ENCODE measurements at places on chromosomes 16 and 17.

GRCh38 chr16:19523184-19523558 is 571 bp upstream of the CCP110 start:
- no peak for DNase-seq

DNA sequence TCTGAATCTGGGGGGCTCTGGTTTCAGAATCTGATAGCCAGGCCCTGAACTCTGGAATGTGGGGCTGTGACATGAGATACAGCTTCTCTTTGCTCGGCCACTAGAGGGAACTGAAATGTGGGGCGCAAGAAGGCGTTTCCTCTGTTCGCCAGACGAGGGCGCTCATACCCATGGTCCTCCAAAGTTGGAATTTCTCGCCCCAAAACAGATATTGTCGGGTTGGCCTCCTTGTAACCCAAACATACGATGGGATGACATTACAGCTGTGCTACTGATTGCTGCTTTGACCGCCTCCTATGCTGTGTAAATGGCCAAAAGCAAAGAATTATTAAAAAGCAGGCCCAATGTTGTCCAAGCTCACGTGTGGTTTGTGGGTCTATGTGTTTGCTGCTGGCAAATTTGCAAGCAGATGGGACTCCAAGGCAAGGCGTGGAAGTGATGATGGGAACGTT is 13.1 kb upstream of the MSI2 start:
- peak; percentile 62 for DNase-seq

DNA sequence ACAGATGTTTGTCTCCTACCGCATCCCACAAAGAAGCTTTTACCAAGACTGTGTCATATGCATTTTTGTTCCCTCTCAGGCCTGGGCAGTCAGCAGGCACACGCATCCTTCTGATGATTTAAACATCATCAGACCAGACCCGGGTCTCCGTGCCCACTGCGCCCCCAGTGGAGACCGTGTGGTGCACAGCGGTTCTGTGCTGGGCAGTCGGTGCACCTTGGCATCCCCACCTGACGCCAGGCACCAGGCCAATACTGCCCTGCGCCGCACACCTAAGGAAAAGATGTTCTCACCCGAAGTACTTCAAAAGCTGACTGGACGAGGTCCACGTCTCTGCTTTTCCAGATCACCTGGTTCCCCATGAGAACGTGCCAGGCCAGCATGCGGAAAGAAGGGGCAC is 10.6 kb upstream of the PLD6 start:
- DNase-seq: no peak

- DNase-seq: no peak
Observed at GRCh38 chr16:22272870-22273650, 24.1 kb upstream of the POLR3E start.

DNA sequence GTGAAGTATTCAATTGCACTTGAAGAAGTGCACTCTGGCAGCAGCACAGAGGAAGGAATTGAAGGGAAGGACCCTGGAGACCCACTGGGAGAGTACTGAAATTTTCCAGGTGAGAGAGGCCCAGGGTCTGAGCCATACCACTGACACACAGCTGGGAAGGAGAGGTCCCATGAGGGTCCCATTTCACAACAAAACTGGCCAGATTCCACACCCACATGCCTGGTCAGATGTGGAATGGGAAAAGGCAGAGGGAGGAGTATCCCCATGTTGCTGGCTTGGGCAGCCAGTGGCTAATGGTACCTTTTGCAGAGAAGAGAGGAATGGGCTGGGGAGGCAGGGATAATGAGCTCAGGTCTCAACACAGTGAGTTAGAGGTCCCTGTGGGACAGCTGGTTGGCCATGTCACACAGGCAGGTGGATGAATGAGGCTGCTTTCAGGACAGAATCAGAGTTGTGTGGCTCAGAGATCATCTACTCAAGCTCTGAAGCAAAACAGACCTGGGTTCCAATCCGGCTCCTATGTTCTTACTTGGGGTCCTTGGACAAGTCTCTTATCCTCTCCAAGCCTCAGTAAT is 26.2 kb upstream of the NGFR start:
- DNase-seq: no peak

- DNase-seq: no peak
Observed at GRCh38 chr16:85042606-85043005, 15.0 kb downstream of the KIAA0513 start.

GRCh38 chr17:69878661-69879060 is 196.4 kb upstream of the KCNJ16 start:
- DNase-seq: no peak

DNA sequence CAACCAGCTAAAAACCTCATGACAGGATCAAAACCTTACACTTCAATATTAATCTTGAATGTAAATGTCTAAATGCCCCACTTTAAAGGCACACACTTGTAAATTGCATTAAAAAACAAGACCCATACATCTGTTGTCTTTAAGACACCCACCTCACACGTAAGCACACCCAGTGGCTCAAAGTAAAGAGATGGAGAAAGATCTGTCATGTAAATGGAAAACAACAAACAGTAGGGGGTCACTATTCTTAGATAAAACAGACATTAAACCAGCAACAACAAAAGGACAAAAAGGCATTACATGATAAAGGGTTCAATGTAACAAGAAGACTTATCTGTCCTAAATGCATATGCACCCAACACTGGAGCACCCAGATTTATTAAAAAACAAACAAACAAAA is 35.6 kb downstream of the SDR42E1 start:
- no peak for DNase-seq

DNA sequence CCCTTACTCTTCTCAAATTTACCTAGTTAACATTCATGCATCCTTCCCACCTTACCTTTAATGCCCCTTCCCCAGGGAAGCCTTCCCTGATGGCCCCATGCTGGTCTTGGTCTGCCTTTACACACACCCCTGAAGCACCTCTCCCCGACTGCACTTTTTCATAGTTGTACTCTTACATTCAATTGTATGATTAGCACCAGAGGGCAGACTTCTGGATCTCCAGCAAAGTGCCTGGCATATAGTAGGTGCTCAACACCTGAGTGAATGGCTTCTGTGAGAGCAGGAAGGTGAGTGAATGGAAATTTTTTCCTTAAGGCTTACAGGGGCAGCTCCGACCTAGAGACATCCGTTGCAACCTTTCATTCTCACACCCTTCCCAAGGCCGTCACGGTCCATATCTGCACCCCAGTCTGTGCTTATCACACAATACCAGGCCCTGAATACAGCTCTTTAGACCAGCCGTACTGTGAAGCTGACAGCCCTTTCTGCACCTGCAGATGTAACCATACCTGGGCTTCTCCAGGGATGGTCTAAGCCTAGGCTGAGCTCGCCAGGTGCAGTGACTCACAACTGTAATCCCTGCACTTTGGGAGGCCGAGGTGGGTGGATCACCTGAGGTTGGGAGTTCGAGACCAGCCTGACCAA is 4.4 kb downstream of the PGAP3 start:
- DNase-seq: no peak

DNA sequence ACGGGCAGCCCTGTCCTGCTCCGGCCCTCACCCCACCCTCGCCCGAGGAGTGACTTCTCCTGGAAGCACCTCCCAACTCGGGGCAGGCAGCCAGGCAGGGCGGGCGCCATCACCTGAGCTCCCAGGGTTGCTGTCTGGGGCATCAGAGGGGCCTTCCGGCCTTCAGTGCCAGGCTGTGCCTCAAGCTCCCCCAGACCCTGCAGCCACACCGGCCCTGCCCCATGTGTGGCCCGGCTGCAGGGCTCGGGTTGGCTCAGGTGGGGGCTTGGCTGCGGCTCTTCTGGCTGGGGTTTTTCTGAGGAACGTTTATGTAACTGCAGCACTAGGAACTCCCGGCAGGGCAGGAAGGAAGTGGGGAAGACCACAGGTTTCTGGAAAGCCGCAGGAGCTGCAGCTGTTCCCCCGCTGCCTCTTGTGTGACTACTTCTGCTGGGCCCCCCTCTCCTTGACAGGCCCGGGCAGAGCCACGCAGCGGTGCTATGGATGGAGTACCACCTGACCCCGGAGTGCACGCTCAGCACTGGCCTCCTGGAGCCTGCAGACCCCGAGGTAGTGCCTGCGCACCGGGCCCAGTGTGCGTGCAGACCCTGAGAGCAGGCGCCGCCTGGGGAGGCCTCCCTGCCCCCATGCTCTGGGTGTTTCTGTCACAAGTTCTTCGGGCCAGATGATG is 45.6 kb downstream of the PRMT7 start:
- DNase-seq: peak; percentile 29

- no peak for DNase-seq
Observed at GRCh38 chr16:31453255-31454204, 5.8 kb upstream of the ARMC5 start.

DNA sequence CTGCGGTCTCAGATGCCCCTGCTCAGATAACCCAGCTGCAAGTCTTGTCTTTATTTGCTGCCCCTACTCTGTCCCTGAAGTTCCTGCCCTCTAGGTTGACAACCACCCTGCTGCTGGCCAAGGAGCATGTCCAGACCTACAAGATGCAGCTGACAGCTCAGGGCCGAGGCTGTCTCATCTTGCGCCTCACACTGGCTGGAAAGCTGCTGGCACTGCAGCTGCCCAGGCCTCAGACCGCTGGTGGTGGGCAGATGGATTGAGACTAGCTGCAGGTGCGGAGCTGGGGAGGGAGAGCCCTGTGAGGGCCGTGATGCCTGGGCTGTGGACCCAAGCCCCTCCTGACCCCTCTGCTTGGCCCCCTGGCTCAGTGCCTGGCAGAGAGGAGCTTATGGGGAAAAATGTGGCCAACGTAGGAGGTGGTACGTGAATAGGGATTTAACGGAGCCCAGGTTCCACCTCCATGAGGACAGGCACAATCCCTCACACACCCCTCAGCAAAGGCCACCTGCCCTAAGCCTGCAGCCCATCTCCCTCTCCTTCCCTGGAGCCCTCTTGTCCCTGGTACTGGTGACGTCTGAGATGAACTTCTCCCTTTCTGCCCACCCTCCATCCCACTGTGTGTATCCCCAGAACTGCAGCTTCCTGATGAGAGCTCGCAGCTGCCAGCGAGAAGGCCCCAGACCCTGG is 8.3 kb upstream of the GALK1 start:
- DNase-seq: no peak

GRCh38 chr17:28173801-28174200 is 131.3 kb downstream of the NLK start:
- DNase-seq: no peak

- DNase-seq: no peak
Observed at GRCh38 chr17:76734080-76734840, 2.9 kb downstream of the SRSF2 start.

DNA sequence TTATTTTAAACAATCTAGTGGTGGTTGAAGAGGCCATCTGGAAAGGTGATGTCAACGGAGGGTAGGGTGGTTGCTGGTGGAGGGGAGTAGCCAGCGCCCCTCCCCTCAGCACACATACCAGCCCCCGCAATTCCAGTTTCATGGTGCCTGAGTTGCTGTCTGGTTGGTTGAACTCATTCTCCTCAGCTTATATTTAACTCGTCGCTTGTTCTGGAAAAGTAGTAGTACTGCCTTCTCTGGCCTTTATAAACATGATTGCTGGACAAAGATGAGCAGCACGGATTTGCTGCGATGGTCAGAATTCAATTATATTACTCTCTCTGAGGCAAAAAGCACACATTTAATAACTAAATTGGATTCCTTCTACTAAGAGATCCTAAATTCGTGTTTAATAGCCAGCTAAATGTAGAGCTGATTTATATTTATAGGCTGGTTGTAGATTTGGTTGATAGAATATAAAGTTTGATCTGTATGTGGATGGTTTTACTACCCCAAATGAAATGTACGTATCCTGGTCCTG is 238.0 kb upstream of the TBX2 start:
- no peak for DNase-seq

- no peak for DNase-seq
Observed at GRCh38 chr17:872855-873254, 90.7 kb downstream of the MRM3 start.

DNA sequence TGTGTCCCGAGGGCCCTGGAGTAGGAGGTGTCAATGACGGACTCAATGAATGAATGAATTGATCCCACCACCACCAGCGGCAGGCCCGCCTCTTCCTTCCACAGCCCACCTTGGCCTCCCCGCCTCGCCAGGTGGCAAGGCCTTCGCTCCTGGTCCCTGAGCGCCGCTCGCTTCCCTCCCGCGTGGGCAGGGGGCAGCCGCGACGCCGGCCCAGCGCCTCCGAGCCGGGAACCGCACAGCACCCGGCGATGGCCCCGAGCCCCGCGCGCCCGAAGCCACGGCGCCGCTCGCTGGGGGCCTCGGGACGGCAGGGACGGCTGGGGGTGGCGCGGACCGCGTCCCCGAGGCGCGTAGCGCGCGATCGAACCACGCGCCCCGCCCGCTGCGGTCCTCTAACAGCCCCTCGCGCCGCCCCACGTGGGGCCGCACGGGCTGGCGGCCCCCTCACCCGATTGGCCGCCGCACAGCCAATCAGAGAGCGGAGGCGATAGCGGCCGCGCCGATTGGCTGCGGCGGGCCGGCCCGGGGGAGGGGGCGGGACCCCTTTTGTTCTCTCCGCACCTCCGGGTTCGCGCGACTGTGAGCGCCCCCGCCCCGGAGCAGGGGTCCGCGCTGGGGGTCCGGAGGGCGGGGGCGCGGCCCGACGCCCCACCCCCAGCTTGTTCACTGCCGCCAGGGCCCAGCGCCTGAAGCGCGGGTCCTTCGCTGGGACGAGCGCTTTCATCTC is 31.4 kb downstream of the ACTG1 start:
- DNase-seq: no peak

GRCh38 chr17:69602972-69603371 is 188.5 kb downstream of the MAP2K6 start:
- no peak for DNase-seq

- no peak for DNase-seq
Observed at GRCh38 chr16:85974428-85975375, 75.7 kb downstream of the IRF8 start.

GRCh38 chr17:2002767-2003329 is 22.3 kb downstream of the RTN4RL1 start:
- no peak for DNase-seq

GRCh38 chr16:85259832-85260167 is 147.5 kb upstream of the CIBAR2 start:
- no peak for DNase-seq

DNA sequence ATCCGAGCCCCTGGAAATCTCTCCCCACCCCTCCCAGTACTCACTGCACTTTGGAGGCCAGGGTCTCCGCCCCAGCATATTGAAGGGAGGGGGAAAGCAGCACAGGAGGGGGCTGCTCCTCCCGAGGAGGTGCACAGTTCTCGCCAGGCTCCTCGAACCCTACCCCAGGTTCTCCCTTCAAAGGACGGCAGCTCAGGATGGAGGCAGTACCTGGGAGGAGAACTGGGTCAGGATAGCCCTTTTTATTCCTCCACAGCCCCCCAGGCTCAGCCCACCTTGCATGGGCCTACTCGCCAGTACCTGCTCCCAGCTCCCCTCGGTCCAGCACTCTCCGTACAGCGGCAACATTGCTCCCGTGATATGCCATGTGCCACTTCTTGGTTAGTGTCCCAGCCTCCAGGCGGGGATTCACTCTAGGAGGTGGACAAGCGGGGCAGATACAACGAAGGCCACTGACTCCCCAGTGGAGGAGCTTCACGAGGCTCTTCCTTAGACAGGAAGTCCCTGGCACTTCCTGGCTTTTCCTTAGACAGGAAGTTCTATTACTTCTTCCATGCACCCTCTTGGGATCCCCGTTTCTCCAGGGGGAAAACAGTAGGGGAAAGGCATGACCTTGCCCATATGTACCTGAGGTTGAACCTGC is 2.1 kb upstream of the GPS2 start:
- DNase-seq: no peak
